CD4-positive, alpha-beta memory T cell (primary cell): ENCODE measurements at places on chromosomes 4 and X. TPM values are rescaled to one million over a fixed set of nuclear protein-coding genes. Genes with fewer than 3 reads are reported as not detected.

Gene CCDC158
- not detected for total RNA-seq

Gene ASB5
- total RNA-seq, result not detected

Gene ASMT
- total RNA-seq, result not detected

Gene GPR143
- total RNA-seq, result not detected

Gene GPRIN3
- total RNA-seq, result 32.5 TPM

Gene NFKB1
- total RNA-seq, result 79.8 TPM

Gene ENPEP
- not detected for total RNA-seq

Gene PSAPL1
- total RNA-seq, result not detected

Gene SMIM10L2A
- total RNA-seq, result 2.8 TPM

Gene RBM46
- not detected for total RNA-seq

Gene DMD
- 0.19 TPM for total RNA-seq

Gene SCARB2
- 23.5 TPM for total RNA-seq

Gene FAM241A
- total RNA-seq, result 2.7 TPM

Gene DDIT4L
- not detected for total RNA-seq

Gene RGN
- not detected for total RNA-seq

Gene PRRG3
- not detected for total RNA-seq

Gene ENPP6
- total RNA-seq, result not detected

Gene BEX2
- 41.9 TPM for total RNA-seq

Gene TLR1
- 20.6 TPM for total RNA-seq

Gene RAB39B
- total RNA-seq, result 16.6 TPM

Gene NSUN7
- not detected for total RNA-seq

Gene AFP
- total RNA-seq, result not detected

Gene CCDC149
- 0.14 TPM for total RNA-seq

Gene VSIG1
- total RNA-seq, result 41.9 TPM

Gene KIAA0232
- total RNA-seq, result 24.0 TPM

Gene NXF2
- not detected for total RNA-seq

Gene UBE2A
- total RNA-seq, result 46.7 TPM

Gene PARM1
- total RNA-seq, result not detected

Gene MRFAP1
- 149 TPM for total RNA-seq

Gene TMEM33
- 41.7 TPM for total RNA-seq

Gene TCEANC
- 16.3 TPM for total RNA-seq

Gene TLR3
- 2.1 TPM for total RNA-seq

Gene SOWAHD
- total RNA-seq, result 2.0 TPM

Gene EREG
- total RNA-seq, result not detected

Gene CPZ
- not detected for total RNA-seq

Gene CT45A1
- total RNA-seq, result not detected

Gene PAGE2
- total RNA-seq, result not detected

Gene QRFPR
- total RNA-seq, result not detected

Gene CORIN
- total RNA-seq, result 0.36 TPM

Gene NUP62CL
- total RNA-seq, result 2.3 TPM

Gene ODAPH
- not detected for total RNA-seq

Gene SLC49A3
- total RNA-seq, result 1.0 TPM

Gene CFAP99
- 0.19 TPM for total RNA-seq

Gene RBM3
- total RNA-seq, result 173 TPM

Gene SULT1B1
- 5.7 TPM for total RNA-seq

Gene RBMXL3
- total RNA-seq, result not detected

Gene MAGEA10
- total RNA-seq, result not detected

Gene TCEAL5
- not detected for total RNA-seq
